Testis (tissue), 5 donors: ENCODE measurements at places on chromosomes 6 and 20. TPM values are rescaled to one million over a fixed set of nuclear protein-coding genes. Genes with fewer than 3 reads are reported as not detected.

The POU3F2 gene
- total RNA-seq = 0.31 TPM

DNA sequence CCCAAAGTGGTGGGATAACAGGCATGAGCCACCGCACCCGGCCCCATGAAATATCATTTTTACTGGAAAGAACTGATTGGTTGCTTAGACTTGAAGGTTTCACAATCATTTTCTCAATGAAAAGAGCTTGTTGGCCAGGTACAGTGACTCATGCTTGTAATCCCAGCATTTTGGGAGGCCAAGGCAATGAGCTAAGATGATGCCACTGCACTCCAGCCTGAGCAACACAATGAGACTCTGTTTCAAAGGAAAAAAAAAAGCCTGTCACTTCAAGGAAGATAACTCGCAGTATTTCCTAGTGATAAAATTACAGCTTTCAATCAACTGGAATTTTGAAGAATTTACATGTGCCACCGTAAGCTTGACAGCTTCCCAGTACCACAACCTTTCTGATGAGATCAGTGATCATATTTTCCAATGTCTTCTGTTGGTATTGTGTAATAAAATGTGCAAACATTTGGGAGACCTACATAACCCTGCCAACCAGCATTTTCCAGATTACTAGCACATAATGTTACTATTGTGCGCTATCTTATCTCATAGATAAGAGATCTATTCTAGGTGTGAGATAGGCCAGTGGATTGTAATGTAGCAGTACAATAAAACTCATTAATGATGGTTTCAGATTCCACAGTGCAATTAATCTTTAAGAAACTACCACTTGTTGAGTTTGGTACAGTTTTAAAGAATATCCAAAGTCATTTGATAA, 7.2 kb downstream of the PNLDC1 start:
- DNase-seq = no peak
- H3K36me3 ChIP-seq = no peaks in the 10 kb centered on the region
- no peaks in the 10 kb centered on the region for H3K4me1 ChIP-seq
- no peaks in the 10 kb centered on the region for H3K27me3 ChIP-seq
- H3K4me3 ChIP-seq = no peak overlapping the region

DNA sequence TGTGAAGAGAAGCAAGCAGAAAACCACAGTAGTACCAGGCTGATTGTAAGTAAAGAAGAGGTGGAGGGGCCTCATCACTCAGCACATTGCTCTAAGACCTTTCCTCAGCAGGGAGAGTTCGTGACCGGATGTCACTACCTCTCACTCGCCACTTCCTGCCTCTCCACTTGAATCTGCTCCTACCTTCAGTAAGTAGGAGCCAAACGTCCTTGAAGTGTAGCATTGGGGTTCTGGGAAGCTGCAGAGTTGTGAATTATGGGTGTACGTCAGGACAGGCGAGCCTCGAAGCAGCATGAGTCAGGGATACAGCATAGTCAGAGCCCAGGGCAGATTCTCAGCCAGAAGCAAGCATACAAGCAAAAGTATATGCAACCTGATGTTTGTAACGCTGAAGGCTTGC, 224.9 kb downstream of the PHACTR1 start:
- no peak overlapping the region for H3K27ac ChIP-seq
- no peaks in the 10 kb centered on the region for H3K4me1 ChIP-seq

GRCh38 chr6:82380566-82381185, 17.1 kb downstream of the TPBG start:
- no peaks in the 10 kb centered on the region for H3K4me1 ChIP-seq
- no peak overlapping the region for H3K27ac ChIP-seq
- no peaks in the 10 kb centered on the region for H3K36me3 ChIP-seq
- no peak overlapping the region for H3K4me3 ChIP-seq

DNA sequence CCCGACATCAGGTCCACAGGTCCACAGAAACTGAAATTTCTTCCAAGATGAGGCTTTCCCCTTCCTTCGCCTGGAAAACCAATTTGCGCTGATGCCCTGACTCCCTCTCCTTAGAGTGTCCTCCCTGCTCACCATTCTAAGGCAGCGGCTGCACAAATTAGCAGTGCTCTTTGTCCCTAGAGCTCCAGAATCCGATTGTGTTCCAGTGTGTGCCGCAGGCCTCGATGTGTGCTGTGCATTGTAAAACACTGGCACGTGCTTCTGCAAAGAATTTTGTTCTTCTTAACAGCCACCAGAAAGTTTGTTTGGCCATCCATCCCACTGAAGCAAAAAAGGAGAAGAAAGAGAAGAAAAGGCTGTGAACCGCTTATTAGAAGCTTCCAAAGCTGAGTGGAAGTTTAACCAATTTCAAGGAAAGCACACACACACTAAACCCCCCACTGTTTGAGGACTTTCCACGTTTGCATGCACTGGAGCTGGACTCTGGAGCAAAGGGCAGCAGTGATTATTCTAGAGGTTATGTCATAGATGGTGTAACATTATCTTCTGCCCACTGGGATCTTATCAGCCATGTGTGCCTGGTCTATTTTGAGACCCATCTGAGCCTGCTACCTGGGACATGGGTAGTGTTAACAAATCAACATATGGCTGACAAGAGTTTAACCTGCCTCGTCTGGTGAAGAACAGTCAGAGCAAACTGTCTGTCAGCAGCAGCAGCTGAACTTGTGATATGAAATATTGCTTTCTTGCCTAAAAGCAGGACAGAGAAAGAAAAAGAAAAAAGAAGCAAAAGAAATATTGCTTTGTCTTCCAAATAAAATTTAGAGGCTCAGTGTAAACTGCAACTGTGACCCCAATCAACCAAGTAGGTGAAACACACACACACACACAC, 64.9 kb upstream of the RREB1 start:
- H3K36me3 ChIP-seq = no peaks in the 10 kb centered on the region
- H3K27ac ChIP-seq = no peak overlapping the region
- H3K4me1 ChIP-seq = no peaks in the 10 kb centered on the region
- H3K4me3 ChIP-seq = no peak overlapping the region
